Heart right ventricle (tissue), 16 donors: ENCODE measurements at places on chromosomes 5 and 9. TPM values are rescaled to one million over a fixed set of nuclear protein-coding genes. Genes with fewer than 3 reads are reported as not detected.

KCNN2 gene
- 8.9 TPM for total RNA-seq

LSM11 gene
- 1.5 TPM for total RNA-seq

SUSD3 gene
- total RNA-seq = 2.1 TPM

IL9 gene
- total RNA-seq = not detected

TXNDC8 gene
- not detected for total RNA-seq

SPATA31A3 gene
- not detected for total RNA-seq

PELO gene
- 21.9 TPM for total RNA-seq
